Uterus (tissue), 4 donors: ENCODE measurements at places on chromosomes 13 and 19.
A peak's percentile ranks its signal among the peaks of the same experiment; 100 is the strongest.

- no peak for DNase-seq
Measured at GRCh38 chr19:45123440-45123850, 30.5 kb downstream of the PPP1R37 start.

GRCh38 chr13:60720590-60720989, 323.6 kb downstream of the TDRD3 start:
- DNase-seq: no peak

GRCh38 chr19:13881692-13882418, 4.9 kb downstream of the NANOS3 start:
- no peak for DNase-seq

DNA sequence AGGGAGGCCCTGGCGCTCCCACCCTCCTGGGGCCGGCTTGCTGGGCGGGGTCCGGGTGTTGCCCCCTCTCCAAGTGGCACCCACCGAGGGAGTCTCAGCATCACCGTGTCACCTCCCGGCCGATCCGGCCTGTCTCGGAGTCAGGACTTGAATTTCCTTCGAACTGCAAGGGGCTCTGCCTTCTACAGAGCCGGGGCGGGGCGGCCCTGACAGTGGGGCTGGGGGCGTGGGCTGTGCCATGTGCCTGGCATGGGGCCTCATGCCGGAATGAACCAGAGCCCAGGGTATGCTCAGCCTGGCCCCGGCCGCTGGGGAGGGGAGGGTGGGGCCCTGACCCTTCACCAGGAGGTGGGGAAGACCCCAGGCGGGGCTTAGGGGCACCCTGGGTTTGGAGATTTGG, 47.0 kb upstream of the TCF3 start:
- DNase-seq: no peak

DNA sequence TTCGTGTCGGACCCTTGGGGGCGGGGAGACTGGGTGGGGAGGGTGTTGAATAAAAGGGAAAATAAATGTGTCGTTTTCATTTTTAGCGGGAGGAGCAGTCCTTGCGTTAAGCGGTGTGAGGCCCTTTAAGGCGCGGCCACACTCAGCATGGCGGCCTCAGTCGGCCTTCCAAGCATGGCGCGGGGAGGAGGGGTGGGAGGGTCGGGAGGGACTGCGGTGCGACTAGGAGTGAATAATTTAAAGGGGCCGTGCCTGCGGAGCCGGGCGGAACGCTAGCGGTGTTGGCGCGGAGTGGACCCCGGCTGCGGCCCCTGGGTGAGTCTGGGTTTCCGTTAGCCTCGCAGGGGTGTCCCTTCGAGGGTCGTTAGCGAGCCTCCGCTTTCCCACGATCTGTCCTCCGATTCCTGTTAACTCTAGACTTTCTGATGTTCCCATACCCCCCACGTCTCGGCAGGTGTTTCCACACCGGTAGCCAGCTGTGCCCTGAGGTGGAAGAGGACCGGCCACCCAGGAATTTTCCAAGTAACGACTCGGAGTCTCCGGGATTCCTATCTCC, 1.5 kb upstream of the PNPLA6 start:
- DNase-seq: peak; percentile 89

DNA sequence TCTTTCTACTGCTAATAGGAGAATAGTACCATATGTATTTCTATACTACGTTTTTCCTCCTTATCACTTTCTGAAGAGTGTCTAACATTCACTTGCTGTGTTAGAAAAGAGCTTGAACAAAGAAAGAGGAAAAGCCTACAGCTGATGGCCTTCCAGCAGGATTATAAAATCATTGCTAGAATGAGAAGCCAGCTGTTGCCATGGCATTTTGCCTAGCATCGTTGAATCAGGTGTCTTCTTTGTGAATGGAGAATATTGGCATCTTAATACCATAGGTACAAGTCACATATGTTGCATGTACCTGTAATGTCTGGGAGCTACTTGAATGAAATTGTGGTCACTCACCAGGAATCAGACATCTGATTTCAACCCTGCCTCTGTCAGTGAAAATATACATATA, 1174.9 kb downstream of the PCDH17 start:
- no peak for DNase-seq

DNA sequence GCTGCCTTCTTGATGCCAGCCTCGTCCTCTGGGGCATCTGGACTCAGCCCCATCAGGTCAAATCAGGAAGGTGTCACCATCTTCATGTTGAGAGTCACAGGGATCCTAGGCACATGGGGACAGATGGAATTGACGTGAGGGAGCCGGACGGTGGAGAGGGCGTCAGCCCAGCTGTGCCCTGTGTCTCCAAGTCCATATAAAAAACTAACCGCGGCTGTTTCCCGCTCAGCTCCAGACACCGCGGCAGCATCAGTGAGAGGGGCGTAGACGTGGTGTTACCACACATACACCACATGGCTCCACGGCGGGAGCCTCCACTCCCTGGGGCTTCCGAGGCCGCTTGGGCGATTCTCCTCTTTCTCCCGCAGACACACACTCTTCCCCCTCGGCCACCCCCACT, 5.6 kb upstream of the PRR36 start:
- DNase-seq: no peak

GRCh38 chr19:58581227-58582141, 8.3 kb upstream of the MZF1 start:
- DNase-seq: peak; percentile 87

DNA sequence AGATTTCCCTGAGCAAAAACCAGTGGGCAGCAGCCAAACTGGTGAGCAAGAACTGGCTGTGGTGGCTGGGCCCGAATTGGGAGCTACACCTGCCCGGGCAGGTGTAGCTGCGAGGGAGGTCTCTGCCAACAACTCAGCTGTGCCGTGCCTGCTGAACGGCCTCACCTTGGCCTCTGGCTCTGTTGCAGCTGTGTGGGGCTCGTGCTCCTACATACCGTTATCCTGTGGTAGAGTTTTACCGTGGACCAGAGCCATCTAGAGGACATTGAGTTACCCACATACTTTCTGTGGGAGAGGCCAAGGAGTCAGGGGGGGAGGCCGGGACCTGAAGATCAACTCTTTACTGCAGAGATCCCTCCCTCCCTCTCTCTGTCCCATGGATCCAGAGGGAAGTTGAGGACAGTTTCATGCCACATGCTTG, 113.2 kb downstream of the TM9SF2 start:
- DNase-seq: no peak

DNA sequence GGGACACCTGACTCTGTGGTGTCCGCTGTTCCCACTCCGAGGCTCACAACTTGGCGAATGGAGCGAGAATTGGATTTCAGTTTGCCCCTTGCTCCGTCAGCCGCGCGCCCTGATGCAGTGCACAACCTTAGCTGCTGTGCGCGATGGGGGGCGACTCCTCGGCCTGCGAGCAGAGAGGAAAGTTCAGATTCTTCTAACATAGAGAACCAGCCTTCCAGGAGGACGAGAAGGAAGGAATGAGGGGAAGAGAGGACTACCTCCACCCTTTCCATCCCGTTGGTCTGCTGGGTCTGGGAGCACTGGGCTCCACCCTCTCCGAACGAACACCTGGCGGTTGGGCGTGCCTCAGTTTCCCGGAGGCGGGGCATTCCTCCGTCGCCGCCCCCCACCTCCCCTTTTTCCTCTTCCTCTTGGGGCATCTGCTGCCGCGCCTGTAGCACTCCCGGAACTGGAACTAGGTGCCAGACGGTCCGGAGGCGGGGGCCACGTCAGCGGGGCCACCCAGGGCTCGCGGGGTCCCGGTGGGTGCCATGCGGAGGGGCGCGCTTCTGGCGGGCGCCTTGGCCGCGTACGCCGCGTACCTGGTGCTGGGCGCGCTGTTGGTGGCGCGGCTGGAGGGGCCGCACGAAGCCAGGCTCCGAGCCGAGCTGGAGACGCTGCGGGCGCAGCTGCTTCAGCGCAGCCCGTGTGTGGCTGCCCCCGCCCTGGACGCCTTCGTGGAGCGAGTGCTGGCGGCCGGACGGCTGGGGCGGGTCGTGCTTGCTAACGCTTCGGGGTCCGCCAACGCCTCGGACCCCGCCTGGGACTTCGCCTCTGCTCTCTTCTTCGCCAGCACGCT, at the start of gene KCNK6:
Gene KCNK6 (plus strand): TSS at position 425 of the 838 bp plus-strand sequence. CDS start 106 bp downstream, at position 531.
- peak; percentile 59 for DNase-seq

DNA sequence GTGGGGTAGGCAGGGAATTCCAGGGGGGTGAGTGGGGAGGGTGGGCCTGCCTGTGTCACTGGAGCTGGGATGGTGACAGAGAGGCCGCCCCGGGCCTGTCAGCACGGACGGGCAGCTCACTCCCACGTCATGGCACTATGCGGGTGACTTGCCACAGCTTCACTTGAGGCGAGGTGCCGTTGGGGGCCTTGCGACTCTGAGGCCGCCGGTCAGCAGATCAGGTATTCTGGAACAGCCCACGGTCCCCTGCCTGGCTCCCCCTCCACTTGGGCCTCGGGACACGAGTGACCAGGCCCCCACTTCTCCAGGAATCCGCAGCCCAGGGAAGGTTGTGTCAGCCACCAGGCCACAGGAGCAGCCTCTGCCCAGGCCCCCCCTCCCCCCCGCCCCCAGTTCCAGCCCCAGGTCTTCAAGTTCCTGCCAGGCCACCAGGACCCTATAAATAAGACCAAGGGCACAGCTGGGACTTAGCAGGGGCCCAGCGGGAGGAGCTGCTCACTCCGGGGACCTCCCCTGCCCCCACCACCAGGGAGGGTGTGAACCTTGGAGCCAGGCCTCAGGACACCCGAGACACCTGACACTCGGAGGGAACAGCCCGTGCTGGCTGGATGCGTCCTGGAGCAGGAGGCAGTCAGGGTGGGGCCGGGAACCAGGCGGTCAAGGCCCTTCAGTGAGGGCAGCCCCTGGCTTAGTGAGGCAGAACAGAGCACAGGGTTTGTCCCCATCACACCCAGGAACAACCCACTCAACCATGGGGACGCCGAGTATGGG, 2.7 kb upstream of the MIDN start:
- peak; percentile 66 for DNase-seq

- DNase-seq: no peak
Measured at GRCh38 chr13:79477968-79478367, 3.0 kb upstream of the NDFIP2 start.

DNA sequence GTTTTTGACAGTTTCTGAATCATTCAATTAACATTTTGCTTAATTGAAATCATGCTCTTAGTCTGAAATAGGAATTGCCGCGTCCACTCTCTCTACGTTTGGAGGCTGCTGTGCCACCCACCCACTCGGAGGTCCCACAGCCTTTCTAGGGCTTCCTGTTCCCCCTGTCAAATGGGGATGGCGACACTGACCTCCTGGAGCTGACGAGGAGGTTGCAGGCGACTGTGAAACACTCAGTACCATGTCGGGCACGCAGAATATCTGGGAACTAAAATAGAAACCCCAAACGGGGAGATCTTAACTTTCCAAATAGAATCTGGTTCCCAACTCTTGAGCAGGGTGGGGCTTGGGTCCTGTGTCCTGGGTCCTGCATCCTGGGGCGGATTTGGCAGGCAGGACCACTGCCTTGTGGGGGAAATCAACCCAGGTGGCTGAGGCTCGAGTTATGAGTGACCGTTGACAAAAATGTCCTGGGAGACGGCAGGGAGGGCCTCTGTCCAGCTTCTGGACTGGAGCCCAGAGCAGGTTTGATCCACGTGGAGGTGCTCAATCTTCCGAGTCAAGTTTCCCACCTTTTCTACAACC, 124.6 kb downstream of the RAB20 start:
- no peak for DNase-seq

DNA sequence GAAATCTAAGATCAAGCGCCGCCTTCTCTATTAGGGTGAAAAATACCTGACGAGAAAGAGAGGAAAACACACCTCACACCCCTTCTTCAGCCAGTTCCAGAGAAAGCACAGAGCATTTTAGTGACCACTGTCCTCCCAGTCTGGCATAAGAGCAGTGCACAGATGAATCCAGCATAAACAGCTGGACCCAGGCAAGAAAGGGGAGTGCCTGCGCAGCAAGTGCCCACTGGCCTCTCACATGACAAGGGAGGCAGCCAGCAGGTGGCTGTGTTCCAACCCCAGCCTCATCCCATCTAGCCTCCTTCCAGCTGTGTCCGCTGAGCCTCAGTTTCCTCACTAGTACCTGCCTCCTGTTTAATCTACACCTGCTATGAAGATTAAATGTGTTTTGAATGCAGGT, 8.0 kb downstream of the MED26 start:
- no peak for DNase-seq

- no peak for DNase-seq
Measured at GRCh38 chr13:40137400-40137799, 481.9 kb downstream of the COG6 start.

DNA sequence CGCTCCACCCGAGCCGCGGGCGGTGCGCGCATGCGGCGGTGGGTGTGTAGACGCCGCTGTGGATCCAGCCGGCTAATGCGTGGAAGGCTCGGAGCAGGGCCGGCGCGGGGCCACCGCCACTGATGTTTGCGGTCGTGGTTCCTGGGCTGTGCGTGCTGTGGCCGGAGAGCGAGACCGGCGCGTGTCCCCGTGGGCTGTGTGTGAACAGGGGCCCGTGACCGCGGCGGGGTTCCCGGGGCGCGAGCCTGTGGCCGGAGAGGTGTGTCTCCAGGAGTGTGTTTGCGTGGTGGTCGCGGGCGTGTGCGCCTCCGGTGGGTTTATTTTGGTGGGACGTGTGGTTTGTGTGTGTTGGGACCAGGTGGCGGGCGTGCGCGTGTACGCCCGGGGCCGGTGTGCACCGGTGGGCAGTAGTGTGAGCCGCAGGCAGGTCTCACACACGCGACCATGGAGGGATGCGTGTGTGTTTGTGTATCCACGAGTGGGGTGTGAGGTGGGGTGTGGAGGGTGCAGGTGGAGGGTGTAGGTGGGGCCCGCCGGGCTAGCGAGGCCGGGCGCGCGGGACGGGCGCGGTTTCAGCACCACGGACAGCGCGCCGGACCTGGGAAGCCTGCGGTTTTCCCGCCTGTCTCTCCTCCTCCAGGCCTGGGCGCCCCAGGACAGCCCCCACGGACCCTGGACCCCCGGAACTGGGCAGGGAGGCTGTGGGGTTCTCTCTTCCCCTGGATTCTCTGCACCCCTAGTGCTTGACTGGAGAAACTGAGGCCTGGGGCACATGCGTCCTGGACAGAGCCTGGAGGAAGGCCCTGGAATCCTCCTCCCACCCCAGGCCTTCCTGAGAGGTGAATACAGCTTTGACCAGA, 1.6 kb downstream of the HCN2 start:
- no peak for DNase-seq

- no peak for DNase-seq
Measured at GRCh38 chr13:23243066-23243465, 62.3 kb downstream of the SGCG start.

DNA sequence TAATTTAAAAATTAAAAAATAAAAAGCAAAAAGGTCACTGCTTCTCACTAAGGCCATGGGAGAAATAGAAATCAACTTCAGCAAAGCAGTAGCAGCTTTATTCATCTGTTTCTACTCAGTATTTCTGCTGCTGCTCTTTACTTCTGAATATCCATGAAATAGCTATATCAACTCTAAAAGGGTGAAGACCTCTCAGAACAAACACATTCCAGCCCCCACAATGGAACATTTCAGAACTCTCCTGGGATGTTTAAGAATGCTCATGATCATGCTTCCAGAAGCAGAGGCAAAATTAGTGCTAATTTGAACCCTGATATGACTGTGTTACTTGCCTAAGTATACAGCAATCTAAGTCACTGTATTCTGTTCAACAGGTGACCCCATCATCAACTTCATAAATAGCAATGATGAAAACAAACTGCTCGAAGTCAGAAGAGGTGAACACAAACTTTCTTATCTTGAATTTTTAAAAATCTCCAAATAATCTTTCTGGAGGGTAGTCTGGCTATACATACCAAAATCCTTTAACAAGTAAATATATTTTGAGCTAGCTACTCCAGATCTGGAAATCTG, 29.6 kb upstream of the DOCK9 start:
- no peak for DNase-seq

GRCh38 chr19:9467161-9467560, 31.3 kb downstream of the ZNF560 start:
- no peak for DNase-seq

GRCh38 chr19:16084067-16084685, 7.9 kb downstream of the TPM4 start:
- no peak for DNase-seq

- no peak for DNase-seq
Measured at GRCh38 chr19:29634423-29635130, 28.5 kb downstream of the POP4 start.
